ENCODE measurements at places on chromosomes 13 and 19. TPM values are rescaled to one million over a fixed set of nuclear protein-coding genes. Genes with fewer than 3 reads are reported as not detected.

- no peak for DNase-seq
Observed at GRCh38 chr19:50380751-50381151, 3.4 kb upstream of the POLD1 start.

DNA sequence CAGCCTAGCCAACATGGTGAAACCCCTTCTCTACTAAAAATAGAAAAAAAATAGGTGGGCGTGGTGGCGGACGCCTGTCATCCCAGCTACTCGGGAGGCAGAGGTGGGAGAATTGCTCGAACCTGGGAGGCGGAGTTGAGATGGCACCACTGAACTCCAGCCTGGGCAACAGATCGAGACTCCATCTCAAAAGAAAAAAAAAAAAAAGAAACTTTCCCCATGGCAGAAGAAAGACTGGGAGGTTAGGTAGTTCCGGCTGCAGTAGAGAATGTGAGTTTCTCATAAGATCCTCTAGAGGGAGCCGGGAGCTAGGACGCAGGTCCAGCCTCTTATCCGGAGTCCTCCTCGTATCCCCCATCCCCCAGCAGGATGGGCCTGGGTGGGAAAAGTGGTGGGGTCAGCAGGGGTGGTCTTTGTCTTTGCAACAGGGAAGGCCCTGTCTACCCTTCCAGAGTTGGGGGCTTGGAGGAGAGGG is 13.2 kb upstream of the CREB3L3 start:
- peak; percentile 64 for DNase-seq

The RAVER1 gene
- 81.8 TPM for total RNA-seq

- DNase-seq: peak; percentile 75
Observed at GRCh38 chr13:28636677-28637317, 22.1 kb upstream of the POMP start.

The INSR gene
- total RNA-seq: 13.7 TPM

The ZNF471 gene
- total RNA-seq: 0.07 TPM

- no peak for DNase-seq
Observed at GRCh38 chr19:7307590-7308218, 13.5 kb upstream of the INSR start.

DNA sequence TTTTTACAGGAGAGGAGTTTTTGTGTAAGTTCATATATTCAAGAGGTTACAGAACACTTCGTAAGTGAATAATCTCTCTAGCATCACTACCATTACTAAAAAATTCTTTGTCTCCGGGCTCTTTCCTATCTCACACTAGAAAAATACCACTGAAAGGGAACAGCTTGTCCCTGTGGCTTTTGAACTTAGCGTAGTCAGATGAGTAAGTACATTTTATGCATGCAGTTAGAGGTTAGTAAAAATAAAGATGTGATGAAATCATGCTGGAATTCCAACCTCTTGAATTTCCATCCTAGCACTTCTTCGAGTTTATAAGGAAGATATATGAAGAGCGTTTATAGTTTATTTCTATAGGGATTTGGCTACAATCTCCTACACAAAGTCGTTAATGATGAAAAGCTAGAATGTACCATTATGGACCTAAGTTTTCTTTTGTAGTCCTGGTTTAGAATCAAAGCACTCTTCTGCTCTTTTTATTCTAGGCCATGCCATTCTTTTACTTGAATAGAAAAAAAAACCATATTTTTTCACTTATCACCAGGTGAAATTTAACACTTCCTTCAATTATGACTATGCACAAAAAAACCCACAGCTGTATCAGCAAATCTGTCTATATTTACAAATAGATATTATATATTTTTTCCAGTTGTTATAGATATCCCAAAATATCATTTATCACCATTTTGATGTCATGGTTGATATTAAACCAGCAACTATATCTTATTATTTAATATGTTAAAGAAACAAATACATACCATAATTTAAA is 139.9 kb upstream of the PCDH9 start:
- DNase-seq: peak; percentile 13

DNA sequence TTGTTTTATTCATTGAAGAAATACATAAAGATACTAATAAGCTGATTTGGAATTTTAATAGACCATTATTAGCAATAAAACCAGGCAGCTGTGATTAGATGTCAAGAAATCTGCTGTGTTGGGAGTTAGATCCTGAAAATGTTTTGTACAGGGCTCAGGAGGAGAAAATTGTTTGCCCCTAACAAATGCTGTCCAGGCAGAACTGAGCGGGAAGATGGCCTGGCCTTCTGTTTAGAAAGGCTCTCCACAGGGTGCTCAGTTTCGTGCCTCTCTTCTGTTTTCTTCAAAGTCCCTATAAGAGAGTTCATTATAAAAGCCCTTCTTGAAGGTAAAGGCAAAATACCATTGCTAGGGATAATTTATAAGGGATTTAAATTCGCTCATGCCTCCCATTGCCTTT is 64.1 kb downstream of the ERCC5 start:
- no peak for DNase-seq

DNA sequence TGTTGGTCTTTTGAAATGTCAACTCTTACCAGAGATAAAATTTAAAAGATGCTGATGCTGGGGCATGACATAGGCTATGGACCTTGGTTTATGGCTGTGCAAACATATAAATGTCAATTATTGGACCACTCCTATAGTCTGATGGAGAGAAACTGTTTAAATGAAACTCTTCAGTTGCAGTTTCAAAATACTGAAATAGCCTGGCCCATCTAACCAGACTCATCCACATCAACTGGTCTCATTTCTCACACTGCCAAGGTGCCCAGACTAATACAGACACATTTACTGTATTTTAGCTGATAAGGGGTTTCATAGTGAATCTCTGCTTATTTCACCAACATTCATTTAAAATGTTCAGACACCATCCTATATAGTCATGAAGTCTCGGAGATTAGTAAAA is 19.9 kb downstream of the SERPINE3 start:
- no peak for DNase-seq

DNA sequence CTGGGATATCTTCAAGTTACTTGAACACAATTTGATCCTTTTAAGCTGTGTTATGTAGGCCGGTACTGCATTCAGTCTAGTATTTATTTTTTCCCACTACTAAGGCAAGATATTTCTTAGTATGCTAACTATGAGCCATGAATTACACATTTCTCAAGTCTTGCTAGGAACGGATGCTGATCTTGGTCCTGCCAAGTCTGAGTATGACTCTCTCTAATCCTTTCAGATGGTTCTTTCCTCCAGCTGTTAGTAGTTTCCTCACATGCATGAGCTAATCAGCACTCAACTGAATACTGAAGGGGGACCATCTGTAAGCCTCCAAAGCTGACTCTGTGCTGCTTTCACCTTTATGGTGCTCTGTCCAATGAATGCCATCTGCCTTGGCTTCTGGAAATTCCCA is 460.3 kb downstream of the KCTD12 start:
- peak; percentile 11 for DNase-seq

Data from PC-3 (cell line).